ENCODE measurements at places on chromosomes 7 and 10.

GRCh38 chr10:52194191-52194590, 119.9 kb upstream of the DKK1 start:
- DNase-seq = peak; percentile 85

- DNase-seq = peak; percentile 36
Measured at GRCh38 chr10:123038782-123039631, 30.2 kb downstream of the ACADSB start.

GRCh38 chr10:96565774-96566173, 21.0 kb downstream of the TM9SF3 start:
- DNase-seq = no peak

GRCh38 chr7:3152714-3153113, 109.0 kb upstream of the CARD11 start:
- no peak for DNase-seq

- no peak for DNase-seq
Measured at GRCh38 chr7:137985253-137985896, 16.5 kb downstream of the CREB3L2 start.

GRCh38 chr7:55520426-55521140, 51.7 kb downstream of the VOPP1 start:
- no peak for DNase-seq

DNA sequence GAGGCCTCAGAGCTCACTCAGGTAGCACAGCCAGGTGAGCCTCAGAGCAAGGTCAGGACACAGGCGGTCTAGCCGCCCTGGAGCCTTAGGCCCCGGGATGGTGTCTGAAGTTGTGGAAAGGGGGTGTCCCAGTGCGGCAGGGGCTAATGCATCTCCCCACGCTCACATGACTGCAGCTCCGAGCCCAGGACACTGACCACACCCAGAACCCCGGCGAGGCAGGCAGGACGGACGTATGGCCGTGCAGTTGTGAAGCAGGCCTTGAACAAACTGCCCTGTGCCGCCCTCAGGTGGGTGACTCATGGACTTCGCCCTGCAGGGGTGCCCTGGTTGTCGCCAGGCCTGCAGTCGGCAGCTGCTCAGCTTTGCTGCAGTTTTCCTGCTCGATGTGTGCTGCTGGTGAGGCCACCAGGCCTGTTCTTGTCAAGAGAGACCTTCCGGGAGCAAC, 5.0 kb upstream of the PRKAR1B start:
- peak; percentile 3 for DNase-seq

DNA sequence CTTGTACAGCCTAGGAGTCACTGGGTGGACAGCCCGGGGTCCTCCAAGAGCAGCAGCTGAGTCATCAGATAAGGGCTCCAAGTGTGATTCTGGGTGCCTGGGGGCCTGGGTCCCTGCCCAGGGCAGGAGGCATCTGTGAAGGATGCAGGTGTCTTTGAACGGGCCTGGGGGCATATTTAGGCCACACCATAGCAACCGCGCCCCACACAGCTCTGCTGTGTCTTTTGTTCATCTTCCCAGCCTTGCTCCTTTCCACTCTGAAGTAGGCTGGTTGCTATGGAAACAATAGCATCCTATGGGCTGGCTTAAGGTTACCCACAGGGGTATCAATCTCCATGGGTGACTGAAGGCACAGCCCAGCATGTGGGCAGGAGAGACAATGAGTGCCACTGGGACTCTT, 324.7 kb downstream of the TCERG1L start:
- peak; percentile 14 for DNase-seq

DNA sequence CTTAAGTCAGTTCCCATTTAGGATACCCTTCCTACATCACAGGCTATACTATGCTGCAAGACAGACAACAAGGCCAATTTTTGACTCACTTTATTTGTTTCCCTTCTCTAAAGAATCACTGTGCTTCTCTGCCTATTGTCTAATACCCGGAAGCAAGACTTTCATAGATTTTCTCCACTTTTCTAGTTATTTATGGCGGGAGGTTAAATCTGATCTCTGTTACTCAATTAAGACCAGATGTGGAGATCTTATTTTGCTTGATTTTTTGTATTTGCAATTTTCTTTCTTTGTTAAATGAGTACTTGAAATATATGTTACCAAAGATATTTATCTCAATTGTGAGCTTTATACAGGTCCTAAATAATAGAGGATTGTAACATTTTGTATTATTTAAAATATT, 511.5 kb downstream of the ATRNL1 start:
- DNase-seq = no peak

DNA sequence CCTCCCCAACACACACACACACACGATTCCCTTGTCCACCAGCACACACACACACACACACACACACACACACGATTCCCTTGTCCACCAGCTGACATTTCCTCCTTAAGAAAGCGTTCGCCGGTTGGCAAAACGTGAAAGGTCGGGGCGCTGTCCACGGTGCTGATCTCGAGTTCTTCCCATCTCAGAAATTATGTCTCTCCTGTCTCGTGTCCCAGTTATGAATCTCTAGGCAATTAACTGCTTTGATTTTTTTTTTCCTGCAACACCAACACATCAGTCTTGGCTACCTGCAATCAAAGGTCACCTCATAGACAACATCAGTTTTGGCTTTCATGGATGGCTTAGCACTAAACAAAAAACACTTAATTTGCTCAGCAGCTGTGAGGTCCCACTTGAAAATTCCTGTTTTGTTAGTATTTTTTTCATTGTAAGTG, 1.9 kb downstream of the INA start:
- DNase-seq = peak; percentile 74

- DNase-seq = no peak
Measured at GRCh38 chr10:22780474-22780885, 66.1 kb upstream of the PIP4K2A start.

DNA sequence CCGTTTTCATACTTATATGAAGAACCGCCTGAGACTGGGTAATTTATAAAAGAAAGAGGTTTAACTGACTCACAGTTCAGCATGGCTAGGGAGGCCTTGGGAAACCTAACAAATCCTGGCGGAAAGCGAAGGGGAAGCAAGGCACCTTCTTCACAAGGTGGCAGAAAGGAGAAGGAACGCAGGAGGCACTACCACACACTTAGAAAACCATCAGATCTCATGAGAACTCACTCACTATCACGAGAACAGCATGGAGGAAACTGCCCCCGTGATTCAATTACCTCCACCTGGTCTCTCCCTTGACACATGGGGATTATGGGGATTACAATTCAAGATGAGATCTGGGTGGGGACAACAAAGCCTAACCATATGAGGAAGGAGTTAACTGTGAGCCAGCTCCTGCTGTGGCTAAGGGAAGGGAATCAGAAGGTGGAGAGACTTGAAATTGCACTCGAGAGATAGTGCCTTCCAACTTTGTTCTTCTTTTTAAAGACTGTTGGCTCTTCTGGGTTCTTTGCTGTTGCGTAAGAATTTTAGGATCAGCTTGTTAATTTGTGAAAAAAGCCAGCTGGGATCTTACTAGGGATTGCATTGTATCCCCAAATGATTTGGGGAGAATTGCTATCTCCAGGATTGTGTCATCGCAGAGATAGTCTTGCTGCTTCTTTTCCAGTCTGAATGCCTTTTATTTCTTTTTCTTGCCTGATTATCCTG, 21.0 kb downstream of the OPTN start:
- no peak for DNase-seq

GRCh38 chr10:129078346-129078745, 388.7 kb upstream of the MGMT start:
- DNase-seq = no peak

DNA sequence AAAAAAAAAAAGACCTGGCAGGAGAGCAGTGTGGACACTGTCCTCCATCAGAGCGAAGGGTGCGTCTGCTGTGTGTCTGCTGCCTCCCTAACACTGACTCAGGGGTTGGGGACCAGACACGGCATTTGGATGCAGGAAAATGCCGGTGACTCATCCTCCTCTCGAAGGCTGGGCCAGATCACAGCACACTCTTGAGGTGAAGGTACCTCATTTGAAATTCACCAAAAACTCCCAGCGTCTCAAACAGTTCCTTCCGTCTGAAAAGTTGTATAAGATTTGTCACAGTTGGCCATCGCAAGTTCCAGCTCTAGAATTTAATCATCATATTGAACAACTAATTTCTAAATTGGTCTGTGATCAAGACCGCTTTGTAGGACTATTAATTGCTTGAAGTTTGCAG, 118.1 kb upstream of the LYZL2 start:
- no peak for DNase-seq

DNA sequence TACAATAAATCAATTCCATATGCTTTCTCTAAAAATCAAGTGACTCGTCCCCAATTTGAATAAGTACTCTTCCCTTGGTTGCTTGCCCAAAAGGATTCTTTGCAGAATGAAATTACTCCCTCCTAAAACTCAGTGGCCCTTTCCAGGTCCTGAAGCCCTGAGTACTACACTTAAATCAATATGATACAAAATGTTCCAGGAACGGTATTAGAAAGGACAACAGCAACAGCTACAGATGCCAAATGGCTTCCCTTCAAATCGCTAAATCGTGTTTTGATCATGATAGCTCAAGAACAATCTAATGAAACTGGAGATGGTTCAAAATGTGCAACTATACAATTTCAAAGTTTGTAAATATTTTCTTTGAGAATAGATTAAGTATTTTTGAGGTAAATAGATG, 59.4 kb downstream of the TPK1 start:
- no peak for DNase-seq

GRCh38 chr10:59454171-59454919, 92.0 kb upstream of the FAM13C start:
- DNase-seq = no peak

DNA sequence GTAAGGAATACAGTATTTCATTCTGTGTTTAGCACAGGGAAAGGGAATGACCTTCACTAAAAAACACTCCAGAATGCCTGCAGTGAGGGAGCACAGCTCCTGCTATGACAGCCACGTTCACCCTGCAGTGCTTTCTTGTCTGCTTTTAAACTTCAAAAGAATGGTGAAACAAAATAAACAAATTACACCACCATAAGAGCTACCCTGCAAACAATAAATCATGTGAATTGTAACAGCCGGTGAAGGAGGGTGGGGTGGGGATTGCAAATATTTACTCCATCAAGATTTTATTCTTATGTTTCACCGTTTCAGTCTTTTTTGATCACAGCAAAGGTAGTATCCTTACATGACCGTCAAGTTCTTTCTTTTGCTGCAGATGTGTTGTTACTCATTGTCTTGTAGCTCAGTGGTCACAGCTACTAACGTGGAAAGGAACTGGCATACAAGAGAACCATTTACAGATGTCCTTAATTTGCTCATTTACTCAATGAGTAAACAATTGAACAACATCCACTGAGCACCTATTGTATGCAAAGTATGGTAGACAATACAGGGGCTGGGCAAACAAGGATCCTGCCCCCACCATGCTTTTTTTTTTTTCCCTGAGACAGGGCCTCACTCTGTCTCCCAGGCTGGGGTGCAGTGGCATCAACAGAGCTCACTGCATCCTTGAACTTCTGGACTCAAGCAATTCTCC, 4.1 kb upstream of the CHN2 start:
- DNase-seq = no peak

DNA sequence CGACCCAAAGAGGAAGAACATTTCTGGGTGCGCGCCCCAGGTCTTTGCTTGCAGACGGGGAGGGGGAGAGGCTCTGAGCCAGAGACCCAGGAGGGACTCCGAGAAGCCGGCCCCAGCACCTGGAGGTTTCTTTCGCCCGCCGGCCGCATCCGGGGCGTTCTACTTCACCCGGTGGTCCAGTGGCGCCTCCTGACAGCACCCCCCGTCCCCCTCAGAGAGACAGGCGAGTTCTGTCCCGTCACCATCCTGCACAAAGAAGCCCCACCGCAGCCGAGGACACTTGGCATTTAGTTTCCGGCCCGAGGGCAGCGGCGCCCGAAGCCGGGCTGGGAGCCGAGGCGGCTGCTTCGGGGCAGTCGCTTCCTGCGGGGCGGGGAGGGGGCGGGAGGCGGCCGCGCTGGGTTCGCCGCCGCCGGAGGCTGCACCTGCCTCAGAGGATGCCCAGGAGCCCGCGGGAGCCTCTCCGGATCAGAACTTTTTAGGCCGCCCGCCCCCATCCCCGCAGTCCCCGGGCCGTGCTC, at the start of gene TMEM178B:
Gene TMEM178B (plus strand): TSS at position 424 of the 521 bp plus-strand sequence.
- DNase-seq = peak; percentile 11

DNA sequence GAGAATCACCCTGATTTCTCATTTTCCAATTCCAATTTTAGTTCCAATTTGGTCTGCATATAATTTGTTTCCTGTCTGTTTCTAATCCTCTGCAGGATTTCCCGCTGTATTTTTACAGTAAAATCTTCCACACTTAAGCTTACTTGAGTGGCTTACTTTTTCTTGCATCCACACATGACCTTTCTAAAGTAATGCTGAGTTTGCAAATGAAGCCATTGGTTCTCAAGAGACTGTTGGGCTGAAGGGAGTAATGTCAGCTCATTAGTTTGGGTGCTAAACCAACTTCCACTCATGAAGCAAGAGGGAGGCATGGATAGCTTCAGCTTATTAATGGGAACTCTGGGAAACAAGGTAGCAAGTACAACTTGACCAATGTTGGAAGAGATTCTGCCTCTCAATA, 146.4 kb downstream of the SNX10 start:
- no peak for DNase-seq

- DNase-seq = no peak
Measured at GRCh38 chr7:141617280-141617679, 66.1 kb downstream of the AGK start.

All from common myeloid progenitor, CD34-positive (primary cell).